Ascending aorta (tissue), 2 donors: ENCODE measurements at places on chromosomes 2 and 18.

DNA sequence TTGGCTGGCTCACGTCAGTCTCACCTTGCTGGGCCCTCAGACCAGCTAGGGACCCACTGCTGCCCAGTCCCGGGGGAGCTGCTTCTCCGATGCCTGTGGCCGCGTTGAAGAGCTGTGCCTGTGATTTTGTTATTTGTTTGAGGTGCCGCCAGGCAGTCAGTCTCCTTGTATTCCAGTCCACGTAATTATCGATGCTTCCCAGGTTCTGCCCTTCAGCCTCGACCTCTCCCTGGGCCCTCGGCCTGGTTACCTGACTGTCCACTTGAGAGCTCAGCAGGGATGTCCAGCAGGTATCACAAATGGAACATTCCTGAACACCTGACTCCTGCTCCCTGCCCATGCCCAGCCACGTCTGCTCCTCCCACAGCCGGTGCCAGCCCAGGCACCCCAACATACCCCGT lies 195.9 kb upstream of the HS6ST1 start:
- DNase-seq, result no peak

- no peak for DNase-seq
These were observed 105.6 kb downstream of the PRPF40A start for GRCh38 chr2:152611458-152612231.

DNA sequence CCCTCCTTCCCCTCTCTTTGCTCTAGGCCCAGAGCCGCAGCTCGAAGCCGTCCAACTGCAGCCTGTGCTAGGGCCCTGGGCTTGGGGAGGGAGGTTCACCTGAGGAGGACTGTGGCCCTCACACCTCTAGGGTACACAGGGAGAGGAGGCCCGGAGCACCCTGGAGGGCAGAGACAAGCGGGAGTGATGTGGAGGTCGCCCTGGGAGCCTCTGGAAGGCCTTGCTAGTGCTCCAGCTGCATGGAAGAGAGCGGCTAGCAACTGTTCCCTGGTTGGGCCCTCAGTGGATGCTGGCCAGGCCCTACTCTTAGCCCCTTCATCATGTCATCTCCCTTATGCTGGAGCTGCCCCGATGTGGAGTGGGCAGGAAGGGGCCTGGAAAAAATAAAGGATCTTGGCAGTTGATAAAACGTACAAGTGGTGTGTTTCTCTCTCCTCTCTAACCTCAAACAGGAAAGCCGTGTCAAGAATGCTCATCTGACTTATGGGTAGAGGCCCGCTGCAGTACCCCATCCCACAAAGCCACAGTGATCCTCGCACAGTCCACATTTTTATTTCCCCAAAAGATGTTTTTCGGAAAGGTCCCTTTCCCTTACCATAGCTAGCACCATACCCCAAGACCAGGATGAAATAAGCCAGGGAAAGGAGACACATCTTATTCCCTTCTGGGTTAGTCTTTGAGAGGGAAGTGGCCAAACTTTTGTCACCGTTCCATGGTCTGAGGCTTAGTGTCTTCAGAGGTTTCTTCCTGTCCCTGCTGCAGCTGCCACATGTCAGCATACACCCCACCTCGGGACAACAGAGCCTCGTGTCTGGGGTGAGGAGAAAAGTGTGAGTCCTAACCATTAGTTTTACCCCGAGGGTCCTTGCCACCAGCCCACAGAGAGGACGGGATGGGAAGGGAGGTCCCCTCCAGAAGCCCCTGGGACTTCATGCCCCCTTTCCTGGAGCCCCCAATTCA lies 2.9 kb downstream of the ZFAND2B start:
- DNase-seq, result no peak

- DNase-seq, result no peak
These were observed 117.6 kb downstream of the MCFD2 start for GRCh38 chr2:46798041-46798440.

DNA sequence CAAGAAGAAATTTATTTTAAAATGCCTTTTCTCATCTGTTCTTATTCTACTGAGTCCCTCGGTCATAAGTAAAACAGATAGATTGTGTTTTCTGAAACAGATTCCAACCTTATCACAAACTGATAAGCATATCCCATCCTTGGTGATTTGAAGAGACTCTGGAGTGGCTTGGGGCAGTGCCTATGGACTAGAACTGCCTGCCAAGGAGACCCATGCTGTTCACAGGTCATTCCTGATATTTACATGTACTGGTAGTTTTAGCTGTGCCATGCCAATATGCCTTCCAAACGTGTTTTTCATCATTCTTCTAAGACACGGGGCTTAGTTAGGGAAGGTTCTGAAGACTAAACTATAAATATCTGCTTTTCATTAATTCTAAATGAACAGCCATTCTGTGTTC lies 11.4 kb upstream of the COL6A3 start:
- no peak for DNase-seq

DNA sequence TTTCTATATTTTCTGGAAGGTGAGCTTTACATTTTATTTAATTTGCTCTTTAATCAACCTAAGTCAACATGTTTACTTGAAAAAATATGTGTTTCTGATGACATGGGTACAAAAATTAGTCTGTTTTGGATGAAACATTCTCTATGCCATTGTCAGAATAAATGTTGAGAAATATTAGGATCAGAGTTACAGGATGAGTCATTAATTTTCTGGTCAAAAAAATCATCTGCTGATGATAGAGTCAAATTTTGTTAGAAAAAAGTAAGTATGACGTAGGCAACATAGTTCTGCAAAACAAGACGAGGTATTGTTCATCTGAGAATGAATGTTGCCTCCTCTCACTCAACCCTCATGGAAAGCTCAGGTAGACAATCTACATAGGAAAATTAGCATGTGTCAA lies 107.6 kb upstream of the CAVIN2 start:
- no peak for DNase-seq

GRCh38 chr2:30641765-30642345 lies 165.4 kb downstream of the CAPN13 start:
- no peak for DNase-seq

- no peak for DNase-seq
These were observed 102.0 kb downstream of the ZNF532 start for GRCh38 chr18:58966704-58967103.

DNA sequence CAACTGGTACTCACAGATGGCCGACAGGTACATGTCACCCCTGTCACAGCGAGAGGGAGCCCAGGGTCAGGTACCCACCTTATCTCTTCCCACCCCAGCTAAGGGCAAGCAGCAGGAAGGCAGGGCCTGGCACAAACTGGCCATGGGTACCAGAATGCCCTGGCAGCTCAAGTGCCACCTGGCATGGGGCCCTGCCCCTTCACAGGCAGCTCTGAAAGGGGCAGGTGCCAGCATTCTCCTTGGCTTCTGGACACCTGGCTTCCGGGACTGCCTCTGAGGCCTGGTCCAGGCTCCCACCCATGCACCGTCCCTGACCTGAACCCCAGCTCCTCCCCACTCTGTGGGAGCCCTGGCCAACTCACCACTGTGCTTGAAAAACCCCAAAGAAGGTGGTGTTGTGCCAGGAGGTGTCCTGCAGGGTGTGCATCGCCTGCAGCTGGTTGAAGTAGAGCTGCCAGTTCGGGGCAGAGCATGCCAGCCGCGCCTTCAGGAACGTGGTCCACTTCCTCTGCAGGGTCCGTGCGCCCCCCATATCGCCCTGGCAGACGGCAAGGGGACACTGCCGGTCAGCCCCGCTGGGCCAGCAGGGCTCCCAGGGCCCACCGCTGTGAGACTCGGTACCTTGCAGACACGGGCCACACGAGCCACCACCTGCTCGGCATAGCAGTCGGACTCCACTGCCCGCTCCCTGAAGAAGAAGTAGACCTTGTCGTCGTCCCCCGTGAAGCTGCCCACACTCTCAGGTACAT lies 5.4 kb downstream of the SEMA4C start:
- no peak for DNase-seq

DNA sequence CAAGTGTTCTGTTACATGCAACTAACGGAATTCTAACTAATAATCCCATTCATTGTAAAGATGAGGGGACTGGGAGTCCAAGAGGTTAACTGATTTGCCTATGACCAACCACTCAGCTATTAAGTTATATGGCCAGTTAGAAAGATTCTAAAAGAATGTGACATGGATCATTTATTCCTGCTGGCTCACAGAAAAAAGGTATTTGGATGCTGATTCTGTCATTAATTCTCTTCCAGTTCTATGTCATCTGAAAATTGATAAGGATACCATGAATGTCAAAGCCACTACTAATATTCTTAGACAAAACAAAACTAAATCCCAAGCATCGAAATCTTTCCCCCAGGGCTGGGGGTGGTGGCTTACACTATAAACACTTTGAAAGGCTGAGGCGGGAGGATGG lies 41.2 kb upstream of the GORASP2 start:
- no peak for DNase-seq

GRCh38 chr2:232574674-232575403 lies 24.4 kb downstream of the EIF4E2 start:
- no peak for DNase-seq

- DNase-seq, result no peak
These were observed 1.8 kb downstream of the NMI start for GRCh38 chr2:151287513-151288250.

DNA sequence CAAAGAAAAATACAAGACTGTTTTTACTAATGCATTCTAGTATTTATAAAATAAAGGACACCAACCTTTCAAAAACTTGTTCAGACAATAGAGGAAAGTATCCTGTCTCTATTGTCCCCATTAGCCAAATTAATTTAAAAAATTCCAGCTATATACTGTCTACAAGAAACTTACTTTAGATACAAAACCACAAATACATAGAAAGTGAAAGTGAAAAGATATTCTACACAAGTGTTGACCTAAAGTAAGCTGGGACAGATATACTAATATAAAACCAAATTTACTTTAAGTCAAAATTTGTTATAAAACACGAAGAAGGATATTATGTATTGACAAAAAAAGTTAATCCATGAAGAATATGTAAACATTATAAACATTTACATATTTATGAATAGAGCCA lies 893.3 kb upstream of the TMEFF2 start:
- no peak for DNase-seq

- no peak for DNase-seq
These were observed 3.9 kb upstream of the ID2 start for GRCh38 chr2:8677646-8678592.

DNA sequence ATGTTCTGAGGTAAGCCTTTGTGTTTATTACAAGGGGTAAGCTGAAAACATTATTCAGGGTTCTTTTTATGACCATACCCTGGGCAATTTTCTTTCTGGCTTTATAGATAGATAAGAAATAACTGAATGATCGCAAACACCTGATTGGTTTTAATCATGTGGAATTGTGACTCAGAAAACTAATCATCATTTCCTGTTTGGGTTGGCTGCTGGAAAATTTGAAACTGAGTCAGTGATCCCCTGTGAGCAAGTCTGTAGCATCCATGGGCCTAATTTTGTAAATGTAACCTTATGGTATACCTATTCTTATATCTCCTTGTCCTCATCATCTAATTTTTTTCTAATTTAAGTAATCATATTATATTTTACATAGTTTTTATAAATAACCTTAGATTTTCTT lies 34.3 kb downstream of the CCDC68 start:
- DNase-seq, result no peak

DNA sequence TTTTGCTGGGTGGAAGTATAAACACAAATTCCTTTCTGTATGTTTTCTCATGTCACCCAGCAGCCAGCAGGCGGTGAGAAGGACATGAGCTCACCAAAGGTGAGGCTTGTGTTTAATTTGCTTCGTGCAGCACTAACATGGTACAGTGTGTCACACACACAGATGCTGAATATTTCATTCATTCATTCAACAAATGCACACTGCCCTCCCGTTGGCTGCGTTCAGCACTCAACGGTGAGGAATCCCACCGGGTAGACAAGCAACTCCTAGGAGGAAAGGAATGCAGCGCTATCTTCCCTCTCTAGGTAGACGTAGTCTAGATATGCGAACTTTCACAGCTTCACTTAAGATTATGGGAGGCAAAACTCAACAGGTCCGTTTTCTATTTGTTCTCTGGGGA lies 85.1 kb downstream of the LONRF2 start:
- no peak for DNase-seq

DNA sequence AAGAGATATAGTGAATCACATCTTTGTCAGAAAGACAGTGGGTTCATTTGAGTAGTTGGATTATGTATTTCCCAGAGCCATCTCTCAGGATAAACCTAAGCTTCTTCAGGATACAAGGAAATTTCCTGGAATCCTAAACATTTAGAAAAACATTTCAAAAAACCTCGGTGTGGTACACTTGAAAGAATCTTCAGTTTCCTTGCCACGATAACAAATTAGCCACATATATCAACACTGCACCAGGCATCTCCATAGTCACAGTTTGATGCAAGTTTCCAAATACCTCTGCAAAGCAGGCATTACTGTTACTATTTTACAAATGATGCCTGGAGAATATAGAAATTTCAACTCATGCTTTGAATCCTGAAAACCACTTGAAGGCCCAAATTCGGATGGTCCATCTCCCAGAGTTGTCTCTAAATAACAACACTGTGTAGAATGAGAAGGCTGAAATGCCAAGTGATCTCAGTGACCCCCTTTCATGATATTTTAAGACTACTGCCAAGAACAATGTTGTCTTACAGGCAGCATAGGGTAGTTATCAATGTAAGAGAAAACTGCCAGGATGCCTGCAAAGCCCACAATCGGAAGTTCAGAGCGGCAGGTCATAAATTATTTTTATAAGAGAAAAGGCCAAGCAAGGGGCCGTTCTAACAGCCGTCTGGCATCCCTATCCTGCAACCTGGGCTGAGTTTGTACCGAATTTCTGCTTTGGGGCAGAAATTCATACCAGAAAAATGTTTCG lies 307.9 kb downstream of the TXNL1 start:
- DNase-seq, result no peak

GRCh38 chr2:100161945-100162620 lies 19.7 kb upstream of the AFF3 start:
- DNase-seq, result no peak

- no peak for DNase-seq
These were observed 70.3 kb upstream of the PSME4 start for GRCh38 chr2:54041135-54041534.

DNA sequence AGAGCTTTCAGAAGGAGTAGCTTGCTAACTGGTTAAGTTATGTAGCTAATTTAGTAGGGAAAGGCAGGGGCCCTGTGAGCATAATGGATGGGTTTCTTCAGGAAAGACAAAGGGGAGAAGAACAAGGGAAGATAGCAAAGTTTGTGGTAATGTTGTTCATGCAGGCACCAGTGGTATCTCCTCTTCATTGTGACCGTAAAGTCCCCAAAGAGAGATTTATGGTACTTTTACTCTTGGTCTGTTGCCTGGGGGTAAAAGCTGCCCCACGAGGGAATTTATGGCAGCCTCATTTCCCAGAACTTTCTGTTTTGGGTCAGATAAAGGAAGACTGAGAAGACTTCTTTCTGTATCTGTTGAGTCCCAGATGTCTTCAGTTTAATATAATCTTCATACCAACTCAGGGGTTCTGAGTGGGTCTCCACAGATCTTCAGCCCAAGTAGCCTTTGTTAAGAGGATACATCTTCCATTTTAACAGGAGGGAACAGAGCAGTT lies 27.5 kb downstream of the MALT1 start:
- no peak for DNase-seq

DNA sequence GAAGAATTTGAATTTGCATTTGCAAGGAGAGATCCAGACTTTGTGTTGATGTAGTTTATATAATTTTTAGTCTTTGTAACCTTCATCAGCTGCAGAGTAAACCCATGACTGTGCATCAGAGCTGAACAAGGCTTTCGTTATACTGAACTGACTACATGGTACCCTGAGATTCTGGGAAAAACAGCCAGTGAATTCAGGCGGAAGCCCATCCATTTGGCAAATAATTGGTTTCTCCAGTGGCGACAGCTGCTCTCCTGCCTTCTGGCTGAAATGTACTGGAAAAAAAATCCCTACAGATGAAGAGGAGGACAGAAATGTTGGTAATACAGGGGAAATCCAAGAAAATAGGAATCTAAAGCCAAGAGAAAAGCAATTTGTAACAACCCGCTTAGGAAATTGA lies 657.5 kb upstream of the CDH7 start:
- no peak for DNase-seq

- no peak for DNase-seq
These were observed 25.1 kb upstream of the ARHGAP25 start for GRCh38 chr2:68709421-68709911.
